ENCODE measurements at places on chromosomes 6 and 20. TPM values are rescaled to one million over a fixed set of nuclear protein-coding genes. Genes with fewer than 3 reads are reported as not detected.

- no peak overlapping the region for H3K27ac ChIP-seq
- H3K36me3 ChIP-seq = peaks cover 2% of the 10 kb centered on the region
- no peak overlapping the region for H3K4me3 ChIP-seq
- no peaks in the 10 kb centered on the region for H3K4me1 ChIP-seq
- no peak for DNase-seq
- no peaks in the 10 kb centered on the region for H3K27me3 ChIP-seq
Observed at GRCh38 chr6:107033126-107033525, 5.1 kb downstream of the MTRES1 start.

DNA sequence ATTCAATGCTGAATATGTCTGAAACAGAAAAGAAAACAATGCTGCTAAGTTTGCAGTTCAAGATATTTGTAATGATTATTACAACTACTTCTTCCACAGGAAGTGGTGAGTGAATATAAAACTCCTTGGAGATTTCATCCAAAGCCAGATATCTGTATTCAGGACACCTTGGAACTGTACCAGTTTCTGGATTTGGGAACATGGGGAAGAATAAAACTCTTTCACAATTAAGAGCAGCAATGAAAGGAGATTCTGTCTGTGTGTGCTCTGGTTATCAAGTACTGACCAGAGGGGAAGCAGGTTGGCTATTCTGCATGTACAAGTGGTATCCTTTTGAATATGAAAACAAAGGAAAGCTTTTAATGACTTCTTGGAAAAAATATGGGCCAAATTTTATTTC, 21.1 kb downstream of the ELOVL2 start:
- no peak for DNase-seq
- H3K36me3 ChIP-seq = no peaks in the 10 kb centered on the region
- H3K4me1 ChIP-seq = no peaks in the 10 kb centered on the region

- no peak for DNase-seq
- no peak overlapping the region for H3K27ac ChIP-seq
- H3K36me3 ChIP-seq = no peaks in the 10 kb centered on the region
- H3K4me3 ChIP-seq = no peak overlapping the region
- H3K27me3 ChIP-seq = no peaks in the 10 kb centered on the region
Observed at GRCh38 chr6:107082045-107082444, 33.3 kb downstream of the BEND3 start.

GRCh38 chr6:11692451-11693376, 85.9 kb downstream of the ADTRP start:
- H3K27ac ChIP-seq = no peak overlapping the region
- no peak for DNase-seq
- H3K4me3 ChIP-seq = no peak overlapping the region
- H3K4me1 ChIP-seq = peaks cover 9% of the 10 kb centered on the region
- H3K36me3 ChIP-seq = no peaks in the 10 kb centered on the region

DNA sequence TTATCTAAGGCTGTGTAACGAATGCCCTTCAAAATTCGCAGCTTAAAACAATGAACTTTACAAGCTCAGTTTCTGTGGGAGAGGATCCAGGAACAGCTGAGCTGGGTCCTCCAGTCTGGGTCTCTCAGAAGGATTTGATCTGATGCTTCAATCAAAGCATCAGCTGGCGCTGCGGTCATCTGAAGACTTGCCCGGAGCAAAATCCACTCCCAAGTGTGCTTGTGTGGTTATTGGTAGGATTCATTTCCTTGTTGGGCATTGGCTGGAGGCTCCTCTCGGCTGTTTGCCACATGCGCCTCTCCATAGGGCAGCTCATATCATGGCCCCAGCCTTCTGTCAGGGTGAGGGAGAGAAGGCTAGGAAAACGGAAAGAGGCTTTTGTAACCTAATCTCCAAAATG, 269.3 kb upstream of the CHD6 start:
- H3K27me3 ChIP-seq = no peaks in the 10 kb centered on the region
- H3K4me1 ChIP-seq = no peaks in the 10 kb centered on the region
- no peaks in the 10 kb centered on the region for H3K36me3 ChIP-seq
- no peak overlapping the region for H3K4me3 ChIP-seq

GRCh38 chr6:19837511-19838441, 606 bp downstream of the ID4 start:
- no peak overlapping the region for H3K27ac ChIP-seq
- H3K4me1 ChIP-seq = no peaks in the 10 kb centered on the region
- peaks cover 20% of the 10 kb centered on the region for H3K27me3 ChIP-seq
- H3K36me3 ChIP-seq = no peaks in the 10 kb centered on the region
- DNase-seq = peak; percentile 6

DNA sequence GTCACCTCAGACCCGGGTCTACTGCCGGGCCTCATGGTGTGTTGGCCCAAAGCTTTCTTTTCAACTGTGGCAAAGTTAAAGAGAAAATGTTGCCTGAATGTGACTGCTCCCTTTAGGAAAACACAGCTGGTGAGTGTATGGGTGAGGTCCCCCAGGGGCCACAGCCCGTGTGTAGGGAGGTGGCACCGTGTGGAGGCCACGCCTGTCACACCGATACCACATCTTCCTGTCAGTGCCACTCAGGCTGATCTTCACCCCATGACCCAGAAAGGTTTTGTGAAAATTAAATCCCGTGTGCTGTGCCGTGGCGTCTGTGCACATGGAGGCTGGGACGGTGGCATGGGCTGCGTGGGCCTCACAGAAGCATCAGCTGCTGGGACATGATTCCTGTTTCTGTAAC, 10.7 kb upstream of the ADRM1 start:
- DNase-seq = no peak
- H3K27me3 ChIP-seq = no peaks in the 10 kb centered on the region
- H3K27ac ChIP-seq = no peak overlapping the region
- no peaks in the 10 kb centered on the region for H3K4me1 ChIP-seq
- no peak overlapping the region for H3K4me3 ChIP-seq
- peaks cover 2% of the 10 kb centered on the region for H3K36me3 ChIP-seq

- no peak overlapping the region for H3K27ac ChIP-seq
- no peaks in the 10 kb centered on the region for H3K4me1 ChIP-seq
- H3K4me3 ChIP-seq = no peak overlapping the region
- DNase-seq = no peak
- H3K27me3 ChIP-seq = no peaks in the 10 kb centered on the region
Observed at GRCh38 chr20:23565503-23566045, 2.7 kb downstream of the CST9L start.

GRCh38 chr6:45084257-45084656, 243.9 kb upstream of the RUNX2 start:
- no peak overlapping the region for H3K27ac ChIP-seq
- H3K4me3 ChIP-seq = no peak overlapping the region
- H3K4me1 ChIP-seq = no peaks in the 10 kb centered on the region

- H3K27ac ChIP-seq = no peak overlapping the region
- H3K4me1 ChIP-seq = peaks cover 2% of the 10 kb centered on the region
- no peaks in the 10 kb centered on the region for H3K27me3 ChIP-seq
- H3K4me3 ChIP-seq = no peak overlapping the region
Observed at GRCh38 chr6:117477988-117478852, 4.3 kb upstream of the DCBLD1 start.

- no peaks in the 10 kb centered on the region for H3K27me3 ChIP-seq
- no peak for DNase-seq
- H3K4me3 ChIP-seq = no peak overlapping the region
- no peak overlapping the region for H3K27ac ChIP-seq
- no peaks in the 10 kb centered on the region for H3K36me3 ChIP-seq
Observed at GRCh38 chr20:8983478-8984345, 85.2 kb upstream of the PLCB4 start.

- no peak overlapping the region for H3K27ac ChIP-seq
- H3K4me1 ChIP-seq = peaks cover 31% of the 10 kb centered on the region
- no peaks in the 10 kb centered on the region for H3K27me3 ChIP-seq
- peak; percentile 35 for DNase-seq
- no peak overlapping the region for H3K4me3 ChIP-seq
- no peaks in the 10 kb centered on the region for H3K36me3 ChIP-seq
Observed at GRCh38 chr6:53361549-53362031, 12.8 kb upstream of the ELOVL5 start.

- H3K27ac ChIP-seq = no peak overlapping the region
- H3K4me3 ChIP-seq = no peak overlapping the region
- no peak for DNase-seq
- no peaks in the 10 kb centered on the region for H3K27me3 ChIP-seq
- H3K36me3 ChIP-seq = no peaks in the 10 kb centered on the region
Observed at GRCh38 chr6:117143647-117144046, 121.7 kb upstream of the VGLL2 start.

DNA sequence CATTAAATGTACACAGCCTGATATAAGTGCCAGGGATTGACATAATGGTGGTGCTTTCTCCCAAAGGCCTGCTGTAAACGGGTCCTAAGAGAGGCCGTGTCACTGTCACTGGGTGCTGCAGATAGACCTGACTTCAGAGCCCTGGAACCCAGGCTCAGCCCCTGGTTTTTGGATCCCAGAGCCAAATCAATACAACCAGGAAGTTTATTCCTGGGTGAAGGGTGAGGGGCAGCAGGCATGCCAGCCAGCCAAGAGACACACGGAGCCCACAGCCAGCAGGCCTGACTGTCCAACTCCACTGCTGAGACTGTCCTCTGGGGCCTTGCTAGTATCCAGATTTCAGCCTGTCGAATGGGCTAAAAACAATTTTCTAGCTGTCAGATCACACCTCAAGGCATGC, 12.8 kb upstream of the ARMC12 start:
- H3K36me3 ChIP-seq = no peaks in the 10 kb centered on the region
- no peak for DNase-seq
- H3K4me3 ChIP-seq = no peak overlapping the region
- H3K4me1 ChIP-seq = peaks cover 44% of the 10 kb centered on the region
- H3K27me3 ChIP-seq = no peaks in the 10 kb centered on the region

- no peak overlapping the region for H3K27ac ChIP-seq
- no peak overlapping the region for H3K4me3 ChIP-seq
- DNase-seq = no peak
- H3K4me1 ChIP-seq = no peaks in the 10 kb centered on the region
- no peaks in the 10 kb centered on the region for H3K27me3 ChIP-seq
Observed at GRCh38 chr20:63748934-63749270, 9.3 kb downstream of the SLC2A4RG start.

- DNase-seq = no peak
- no peaks in the 10 kb centered on the region for H3K36me3 ChIP-seq
- H3K27ac ChIP-seq = no peak overlapping the region
Observed at GRCh38 chr20:14451458-14451857, 114.0 kb upstream of the FLRT3 start.

DNA sequence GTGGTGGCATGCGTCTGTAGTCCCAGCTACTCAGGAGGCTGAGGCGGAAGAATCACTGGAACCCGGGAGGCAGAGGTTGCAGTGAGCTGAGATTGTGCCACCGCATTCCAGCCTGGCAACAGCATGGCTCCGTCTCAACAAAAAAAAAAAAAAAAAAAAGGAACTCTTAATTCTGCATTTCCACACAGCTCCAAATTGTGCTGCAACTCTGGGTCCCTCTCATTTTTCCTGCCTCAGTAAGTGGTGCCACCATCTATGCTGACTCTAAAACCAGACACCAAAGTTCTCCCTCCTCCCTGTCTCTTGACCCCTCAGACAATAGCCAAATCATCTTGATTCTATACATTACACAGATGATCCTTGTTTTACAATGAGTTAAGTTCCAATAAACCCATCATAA, 133.9 kb downstream of the BTBD9 start:
- H3K4me3 ChIP-seq = no peak overlapping the region
- DNase-seq = no peak
- no peaks in the 10 kb centered on the region for H3K4me1 ChIP-seq
- no peak overlapping the region for H3K27ac ChIP-seq

DNA sequence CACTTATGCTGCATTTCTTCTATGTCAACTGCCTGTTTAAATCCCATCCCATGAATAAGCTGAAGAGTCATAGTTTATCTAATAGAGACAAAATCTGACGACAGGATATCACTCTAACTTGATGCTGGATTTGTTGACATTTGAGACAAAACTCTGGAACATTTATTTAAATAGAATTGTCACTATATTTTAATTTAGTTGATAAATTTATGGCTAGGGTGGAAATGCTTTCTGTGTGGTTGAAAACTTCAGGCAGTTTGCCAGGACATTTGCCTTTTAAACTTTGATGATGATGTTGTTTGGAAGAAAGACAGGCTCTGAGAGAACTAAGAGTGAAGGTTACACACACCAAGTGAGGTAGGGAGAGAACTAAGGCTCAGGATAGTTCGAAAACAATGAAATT, 68.1 kb downstream of the GJA1 start:
- H3K36me3 ChIP-seq = no peaks in the 10 kb centered on the region
- no peaks in the 10 kb centered on the region for H3K27me3 ChIP-seq
- DNase-seq = peak; percentile 41
- no peak overlapping the region for H3K4me3 ChIP-seq

The TRIM31 gene
- not detected for polyA plus RNA-seq

The KCNK5 gene
- polyA plus RNA-seq = not detected

The TRIM26 gene
- polyA plus RNA-seq = 30.9 TPM

The HLA-G gene
- not detected for polyA plus RNA-seq

The SLPI gene
- not detected for polyA plus RNA-seq

The PDYN gene
- polyA plus RNA-seq = not detected

The NR2E1 gene
- not detected for polyA plus RNA-seq
